ENCODE measurements at places on chromosomes 16 and 17. TPM values are rescaled to one million over a fixed set of nuclear protein-coding genes. Genes with fewer than 3 reads are reported as not detected.

OVCA2 gene
- 56.7 TPM for polyA plus RNA-seq

CD300E gene
- not detected for polyA plus RNA-seq

ADAD2 gene
- not detected for polyA plus RNA-seq

TMEM114 gene
- polyA plus RNA-seq: not detected

DOC2B gene
- not detected for polyA plus RNA-seq

CDH13 gene
- 86.2 TPM for polyA plus RNA-seq

KRTAP17-1 gene
- not detected for polyA plus RNA-seq

NOXO1 gene
- not detected for polyA plus RNA-seq

KRTAP3-1 gene
- polyA plus RNA-seq: 0.16 TPM

ARHGDIG gene
- 0.22 TPM for polyA plus RNA-seq

DNA sequence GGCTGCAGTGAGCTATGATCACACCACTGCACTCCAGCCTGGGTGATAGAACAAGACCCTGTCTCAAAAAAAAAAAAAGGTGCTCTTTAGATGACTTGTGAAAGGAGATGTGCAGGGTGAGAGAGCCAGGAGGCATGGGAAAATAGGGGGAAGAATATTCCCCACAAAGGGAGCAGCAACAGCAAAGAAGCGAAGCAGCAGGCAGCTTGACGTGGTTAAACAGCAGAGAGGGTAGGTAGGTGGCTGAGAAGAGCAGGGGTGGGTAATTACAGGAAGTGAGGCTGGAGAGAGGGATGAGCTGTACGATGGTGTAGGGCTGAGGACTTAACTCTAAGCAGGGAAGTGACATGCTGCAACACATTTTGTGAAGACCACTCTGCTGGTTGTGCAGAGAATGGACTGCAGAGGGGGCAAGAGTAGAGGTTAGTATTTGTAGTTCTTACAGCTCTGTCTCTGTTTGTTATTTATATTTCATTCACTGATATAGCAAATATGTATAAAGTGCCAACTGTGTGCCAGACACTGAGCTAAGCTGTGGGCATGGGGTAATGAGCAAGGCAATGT is 1.6 kb downstream of the HEATR3 start:
- DNase-seq: no peak

- no peak for DNase-seq
These were observed 11.5 kb downstream of the CDH13 start for GRCh38 chr16:82638095-82638798.

DNA sequence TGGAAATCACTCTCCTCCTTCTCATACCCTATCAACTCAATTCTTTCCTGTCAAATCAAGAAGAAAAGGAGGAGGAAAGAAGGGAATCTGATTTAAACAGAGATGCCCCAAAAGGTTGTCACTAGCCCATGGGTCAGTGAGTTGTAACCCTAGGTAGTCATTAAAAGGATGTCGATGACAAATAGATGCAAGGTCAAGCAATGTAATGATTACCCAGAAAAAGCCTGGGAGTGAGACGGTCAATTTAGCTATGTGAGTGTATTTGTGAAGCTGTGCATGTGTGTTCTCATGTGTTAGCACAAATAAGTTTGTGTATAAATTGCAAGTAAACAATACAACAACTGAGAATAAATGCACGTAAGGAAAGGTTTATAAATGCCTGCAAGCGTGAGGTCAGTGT is 190.5 kb upstream of the PMFBP1 start:
- DNase-seq: no peak

DNA sequence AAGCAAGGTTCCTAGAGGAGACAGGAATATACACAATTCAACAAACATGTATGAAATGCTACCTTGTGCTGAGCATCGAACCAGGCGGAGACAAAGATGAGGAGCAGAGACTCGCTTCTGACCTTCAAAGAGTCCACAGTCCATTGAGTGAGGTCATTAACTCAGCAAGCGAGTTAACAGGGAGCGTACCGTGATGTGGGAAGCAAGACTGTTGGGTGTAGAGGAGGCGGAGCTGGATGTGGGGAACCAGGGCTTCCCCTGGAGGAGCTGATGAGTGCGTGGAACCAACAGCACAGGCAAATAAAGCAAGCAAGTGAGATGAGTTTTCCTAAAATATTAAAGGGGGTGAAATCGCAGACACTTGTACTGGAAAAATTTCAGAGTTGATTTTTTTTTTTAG is 65.0 kb downstream of the NXN start:
- DNase-seq: no peak

- no peak for DNase-seq
These were observed 9.4 kb upstream of the TOP2A start for GRCh38 chr17:40427002-40427491.

GRCh38 chr17:39608142-39608981 is 642 bp upstream of the NEUROD2 start:
- no peak for DNase-seq

DNA sequence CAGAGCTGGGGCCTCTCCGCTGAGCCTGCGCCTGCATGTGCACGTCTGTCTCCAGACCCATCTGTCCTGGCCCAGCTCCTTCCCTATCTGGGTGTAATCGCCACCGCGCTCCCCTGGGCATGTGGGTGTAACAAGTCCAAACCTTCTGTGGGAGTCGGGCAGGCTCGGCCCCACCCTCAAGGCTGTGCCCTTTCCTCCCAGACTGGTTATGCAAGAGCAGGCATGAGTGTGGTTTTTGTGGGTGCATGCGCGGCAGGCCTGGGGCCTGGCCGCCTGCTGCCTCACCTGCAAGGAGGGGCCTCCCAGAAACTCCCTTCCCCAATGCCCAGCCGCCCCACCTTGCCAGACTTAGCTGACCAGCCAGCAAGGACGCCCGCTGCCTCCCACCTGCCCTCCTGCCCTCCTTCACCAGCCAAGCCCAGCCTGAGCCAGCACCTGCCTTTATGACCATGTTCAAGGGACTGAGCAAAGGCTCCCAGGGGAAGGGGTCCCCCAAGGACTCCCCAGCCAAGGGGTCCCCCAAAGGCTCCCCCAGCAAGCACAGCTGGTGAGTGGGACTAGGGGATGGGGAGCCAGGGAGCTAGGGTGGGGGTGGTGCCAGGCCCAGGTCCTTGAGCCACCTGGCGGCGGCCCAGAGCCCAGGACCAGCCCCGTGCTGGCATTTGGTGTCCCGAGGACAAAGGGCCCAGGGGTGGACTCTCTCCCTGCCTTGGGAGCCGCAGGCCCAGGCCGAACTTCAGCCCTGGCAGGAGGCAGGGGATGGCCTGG is at the start of gene EVPLL:
Gene EVPLL (plus strand): TSS at position 342 of the 768 bp plus-strand sequence. CDS start 3,160 bp downstream, outside the sequence.
- no peak for DNase-seq

DNA sequence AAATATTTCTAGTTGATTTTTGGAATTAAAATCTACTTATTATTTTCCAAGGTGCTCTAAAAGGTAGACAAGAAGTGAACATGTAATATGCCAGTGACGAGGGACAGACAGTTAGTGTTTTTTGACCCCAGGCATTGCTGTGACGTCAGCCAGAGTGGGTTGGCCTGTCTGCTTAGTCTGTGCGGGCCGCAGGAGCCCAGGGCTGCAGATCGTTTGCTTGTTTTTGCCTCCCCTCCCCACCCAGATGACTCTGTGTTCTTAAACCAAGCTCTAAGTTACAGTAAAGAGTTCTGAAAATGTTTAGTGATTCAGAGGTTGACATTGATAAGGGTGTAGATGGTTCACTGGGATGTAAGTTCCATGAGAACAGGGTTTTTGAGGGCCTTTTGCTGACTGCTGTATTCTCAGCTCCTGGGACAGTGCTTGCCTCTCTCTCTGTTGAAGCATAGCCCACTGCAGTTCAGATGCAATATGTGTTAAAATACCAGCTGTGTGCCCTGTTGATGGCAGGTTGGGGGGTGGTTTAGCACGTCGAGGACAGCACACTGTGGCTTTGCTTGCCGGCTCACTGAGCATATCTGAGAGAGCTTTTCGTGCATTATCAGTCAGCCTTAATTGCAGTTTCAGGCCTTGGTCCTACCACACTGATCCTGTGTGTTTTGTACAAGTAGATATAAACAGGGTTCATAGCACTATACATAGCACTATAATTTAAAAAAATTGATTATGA is 64.8 kb downstream of the SEC14L1 start:
- DNase-seq: no peak

GRCh38 chr16:13168091-13168572 is 266.7 kb downstream of the SHISA9 start:
- no peak for DNase-seq

DNA sequence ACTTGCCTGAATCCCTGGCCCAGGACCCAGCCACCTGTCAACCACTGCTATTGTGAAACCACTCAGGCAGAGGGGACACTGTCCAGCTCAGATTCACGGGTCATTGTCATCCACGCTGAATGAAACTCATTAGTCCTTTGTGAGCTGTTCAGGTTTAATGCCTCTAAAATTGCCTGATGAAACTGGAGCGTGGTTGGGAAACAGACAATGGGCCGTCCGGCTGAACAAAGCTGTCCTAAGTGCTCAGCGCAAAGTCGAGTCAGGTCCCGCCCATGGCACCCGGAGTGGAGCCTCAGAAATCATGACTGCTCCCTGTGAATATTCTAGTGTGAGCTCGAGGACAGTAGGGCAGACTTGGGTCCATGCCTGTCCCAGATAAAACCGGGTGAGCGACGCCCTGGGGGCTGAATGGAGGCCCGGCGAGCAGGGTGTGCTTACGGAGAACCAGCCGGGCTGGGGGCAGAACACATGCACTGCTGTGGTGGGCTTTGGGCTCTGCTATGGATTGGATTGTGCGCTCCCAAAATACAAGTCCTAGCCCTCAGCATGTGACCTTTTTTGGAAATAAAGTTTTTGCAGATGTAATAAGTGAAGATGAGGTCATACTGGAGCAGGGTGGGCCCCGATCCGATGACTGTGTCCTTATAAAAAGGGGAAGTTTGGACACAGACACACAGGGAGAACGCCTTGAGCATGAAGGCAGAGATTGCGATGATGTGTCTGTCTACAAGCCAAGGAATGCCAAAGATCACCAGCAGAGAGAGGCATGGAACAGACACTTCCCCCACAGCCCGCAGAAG is 12.9 kb upstream of the CMIP start:
- peak; percentile 81 for DNase-seq

DNA sequence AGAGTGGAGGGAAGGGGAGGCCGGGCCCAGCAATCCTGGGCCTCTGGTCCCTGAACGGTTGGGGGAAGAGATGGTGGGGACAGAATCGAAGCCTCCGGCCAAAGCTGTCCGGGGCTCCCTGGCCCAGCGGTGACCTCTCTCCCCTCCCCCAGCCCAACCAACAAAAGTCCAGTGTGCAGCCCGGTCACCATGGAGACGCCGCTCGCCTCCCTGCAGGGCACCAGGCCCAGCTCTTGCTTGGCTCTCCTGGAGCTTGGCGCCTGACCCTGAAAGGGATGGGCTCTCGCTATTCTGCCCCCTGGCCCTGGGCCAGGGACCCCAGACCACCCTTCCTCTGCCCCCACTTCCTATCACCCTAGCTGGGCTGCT is 1.3 kb downstream of the METRN start:
- no peak for DNase-seq

DNA sequence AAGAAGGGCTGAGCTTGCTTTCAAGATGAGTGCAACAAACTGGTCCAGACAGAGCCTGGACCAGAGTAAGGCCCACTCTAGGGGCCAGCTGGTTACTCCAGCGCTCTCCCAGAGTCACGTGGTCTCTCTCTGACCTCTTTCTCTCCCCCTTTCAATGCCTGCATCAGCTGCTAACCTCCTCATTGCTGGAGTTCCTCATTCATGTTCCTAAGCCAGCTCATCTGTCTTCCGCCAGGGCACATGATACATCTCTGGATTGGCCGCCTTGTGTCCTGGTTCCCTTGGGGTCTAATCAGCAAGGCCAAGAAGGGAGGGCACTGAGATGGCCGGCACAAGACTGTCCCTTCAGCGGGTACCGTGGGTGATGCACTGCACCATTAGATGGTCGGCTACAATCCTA is 26.9 kb upstream of the ZFP90 start:
- DNase-seq: no peak

DNA sequence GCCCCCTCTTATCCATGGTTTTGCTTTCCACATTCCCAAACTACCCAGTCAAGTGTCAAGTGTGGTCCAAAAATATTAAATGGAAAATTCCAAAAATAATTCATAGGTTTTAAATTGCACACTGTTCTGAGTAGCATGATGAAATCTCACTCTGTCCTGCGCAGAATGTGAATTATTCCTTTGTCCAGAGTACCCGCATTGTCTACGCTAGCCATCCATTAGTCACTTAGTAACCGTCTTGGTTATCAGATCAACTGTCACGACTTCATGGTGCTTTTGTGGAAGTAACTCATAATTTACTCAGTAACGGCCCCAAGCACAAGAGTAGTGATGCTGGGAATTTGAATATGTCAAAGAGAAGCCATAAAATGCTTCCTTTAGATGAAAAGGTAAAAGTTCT is 94.9 kb downstream of the SLC39A11 start:
- DNase-seq: no peak

- DNase-seq: no peak
These were observed 174.1 kb downstream of the SNX29 start for GRCh38 chr16:12150600-12150999.

DNA sequence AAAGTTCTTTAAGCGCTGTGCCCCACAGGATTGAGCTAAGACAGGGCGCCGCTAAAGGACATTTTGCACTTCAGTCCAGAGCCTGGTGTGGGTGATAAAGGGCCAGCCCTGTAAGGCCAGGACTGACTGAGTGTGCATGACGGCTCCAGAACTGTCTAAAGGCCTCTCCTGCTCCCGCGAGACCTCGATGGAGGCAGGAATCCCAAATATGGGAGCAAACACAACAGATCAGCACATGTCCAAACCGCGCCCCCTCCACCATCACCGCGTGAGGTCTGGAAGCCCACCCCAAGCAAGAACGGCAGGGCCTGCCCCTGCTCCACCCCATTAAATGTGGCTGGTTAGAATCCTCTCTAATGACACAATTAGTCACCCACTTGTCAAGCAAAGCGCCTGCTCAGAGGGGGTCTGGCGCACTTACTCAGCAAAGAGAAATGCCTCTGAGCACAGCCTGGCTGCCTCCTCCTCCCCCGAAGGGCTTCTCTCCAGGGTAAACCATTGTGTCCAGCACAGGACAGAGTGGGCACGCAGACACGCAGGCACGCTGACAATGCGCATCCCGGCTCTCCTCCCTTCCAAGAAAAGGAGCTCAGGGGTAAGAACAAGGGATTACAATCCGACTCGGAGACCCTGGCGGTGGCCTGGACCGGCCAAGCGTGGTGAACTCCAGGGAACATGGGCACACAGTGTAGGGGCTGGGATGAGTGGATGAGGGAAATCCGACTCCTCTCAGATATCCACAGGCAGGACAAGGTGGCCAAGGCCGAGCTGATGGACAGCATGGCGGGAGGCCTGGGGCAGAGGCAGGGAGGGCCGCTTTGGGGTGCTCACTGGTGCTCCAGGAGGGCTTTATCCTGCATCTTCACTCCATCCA is 1.5 kb downstream of the MXRA7 start:
- peak; percentile 93 for DNase-seq

GRCh38 chr16:88839026-88839529 is 17.7 kb downstream of the GALNS start:
- DNase-seq: no peak
